ENCODE measurements at places on chromosomes 2 and 18.

- no peak for DNase-seq
Observed at GRCh38 chr18:6370410-6370809, 44.3 kb downstream of the L3MBTL4 start.

DNA sequence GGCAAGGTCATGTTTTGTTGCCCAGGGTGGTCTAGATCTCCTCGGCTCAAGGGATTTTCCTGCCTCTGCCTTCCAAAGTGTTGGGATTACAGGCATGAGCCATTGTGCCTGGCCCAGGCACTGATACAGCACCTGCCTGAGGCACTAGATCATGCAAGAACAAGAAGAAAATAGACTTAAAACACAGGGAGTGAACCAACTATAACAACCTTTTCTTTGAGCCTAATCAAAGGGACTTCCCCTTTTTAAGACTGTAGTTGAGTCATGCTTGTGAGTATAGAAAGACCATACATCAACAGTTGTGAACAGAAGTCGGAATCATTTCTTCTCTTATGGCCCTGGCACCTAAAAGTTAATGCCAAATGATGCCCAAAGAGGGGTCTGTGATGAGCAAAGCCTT lies 47.9 kb upstream of the MAPRE2 start:
- no peak for DNase-seq

DNA sequence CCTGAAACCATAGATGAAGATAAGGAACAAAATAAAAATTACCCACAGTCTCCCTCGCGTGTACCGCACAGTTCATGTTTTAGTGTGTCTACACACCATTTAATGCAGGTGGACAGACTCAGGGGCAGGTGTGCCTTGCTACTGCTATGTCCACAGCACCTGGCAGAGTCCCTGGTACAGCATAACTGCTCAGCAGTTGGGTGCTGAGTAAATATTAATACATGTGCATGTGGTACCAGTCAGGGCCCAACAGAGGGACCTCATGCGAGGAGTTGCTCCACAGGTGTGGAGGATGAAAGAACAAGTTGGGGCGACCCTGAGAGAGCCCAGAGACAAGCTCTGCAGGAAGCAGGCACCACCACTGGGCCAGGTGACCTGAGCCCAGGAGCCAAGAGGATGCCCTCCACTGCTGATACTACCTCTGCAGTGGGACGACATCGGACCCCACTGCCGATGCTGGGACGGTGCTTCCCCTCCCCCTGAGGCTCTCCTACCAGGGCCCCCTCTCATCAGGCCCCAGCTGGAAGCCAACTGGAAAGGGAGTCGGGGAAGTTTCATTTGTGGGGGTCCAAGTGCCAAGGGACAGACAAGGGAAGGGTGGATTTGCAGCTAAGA lies 100.8 kb downstream of the NEDD4L start:
- DNase-seq = no peak

DNA sequence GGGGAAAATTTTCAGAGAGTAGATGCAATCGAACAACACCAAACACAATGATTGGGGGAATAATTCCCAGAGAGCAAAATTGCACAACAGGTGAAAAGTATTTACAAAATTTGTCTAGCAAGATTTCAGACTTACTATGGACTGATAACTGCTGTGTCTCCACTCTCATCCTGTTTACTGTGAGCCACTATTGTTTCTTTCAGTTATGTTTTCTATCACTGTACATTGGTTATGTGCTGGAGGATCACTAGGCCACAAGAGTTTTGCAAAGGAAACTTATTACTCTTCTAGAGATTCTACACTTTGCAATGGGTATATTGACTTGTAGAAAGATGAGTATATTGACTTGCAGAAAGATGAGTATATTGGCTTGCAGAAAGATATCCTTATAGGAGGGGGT lies 934.1 kb upstream of the CRIM1 start:
- no peak for DNase-seq

DNA sequence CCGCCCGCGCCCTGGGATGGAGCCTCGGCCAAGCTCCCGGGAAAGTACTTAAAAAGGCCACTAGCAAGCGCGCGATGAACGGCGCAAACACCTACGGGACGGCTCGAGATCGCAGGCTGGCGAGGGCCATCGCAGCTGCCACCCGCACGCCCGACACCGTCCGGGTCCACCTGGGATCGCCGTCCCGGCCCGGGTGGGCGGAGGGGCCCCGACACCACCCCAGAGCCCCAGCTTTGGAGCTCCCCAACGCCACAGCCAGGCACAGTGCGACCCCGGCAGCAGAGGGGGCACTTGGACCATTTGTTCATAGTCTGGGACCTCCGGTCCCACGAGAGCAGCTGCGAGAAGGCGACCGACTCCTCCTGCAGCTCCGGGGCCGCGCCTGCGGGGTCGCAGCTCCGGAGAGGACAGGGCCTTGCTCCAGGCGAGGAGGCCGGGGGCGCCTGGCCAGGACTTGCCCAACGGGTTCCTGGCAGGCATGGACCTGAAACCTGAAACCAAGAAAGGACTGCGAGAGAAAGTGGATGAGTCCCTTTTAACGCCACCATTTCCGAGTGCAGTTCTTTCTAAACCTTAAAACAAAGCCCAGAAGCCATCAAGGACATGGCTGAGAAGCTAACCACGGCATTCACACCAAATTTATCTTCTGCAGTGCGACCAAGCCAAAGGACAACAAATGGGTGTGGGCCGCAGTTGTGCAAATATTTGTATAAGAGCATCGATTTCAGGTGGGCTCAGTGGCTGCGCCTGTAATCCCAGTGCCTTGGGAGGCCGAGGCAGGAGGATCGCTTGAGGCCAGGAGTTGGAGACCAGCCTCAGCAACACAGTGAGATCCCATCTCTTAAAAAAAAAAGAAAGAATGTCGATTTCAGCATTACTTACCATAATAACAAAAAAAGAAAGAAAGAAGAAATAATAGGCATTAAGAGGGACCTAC lies 54.0 kb upstream of the IMP4 start:
- DNase-seq = no peak

DNA sequence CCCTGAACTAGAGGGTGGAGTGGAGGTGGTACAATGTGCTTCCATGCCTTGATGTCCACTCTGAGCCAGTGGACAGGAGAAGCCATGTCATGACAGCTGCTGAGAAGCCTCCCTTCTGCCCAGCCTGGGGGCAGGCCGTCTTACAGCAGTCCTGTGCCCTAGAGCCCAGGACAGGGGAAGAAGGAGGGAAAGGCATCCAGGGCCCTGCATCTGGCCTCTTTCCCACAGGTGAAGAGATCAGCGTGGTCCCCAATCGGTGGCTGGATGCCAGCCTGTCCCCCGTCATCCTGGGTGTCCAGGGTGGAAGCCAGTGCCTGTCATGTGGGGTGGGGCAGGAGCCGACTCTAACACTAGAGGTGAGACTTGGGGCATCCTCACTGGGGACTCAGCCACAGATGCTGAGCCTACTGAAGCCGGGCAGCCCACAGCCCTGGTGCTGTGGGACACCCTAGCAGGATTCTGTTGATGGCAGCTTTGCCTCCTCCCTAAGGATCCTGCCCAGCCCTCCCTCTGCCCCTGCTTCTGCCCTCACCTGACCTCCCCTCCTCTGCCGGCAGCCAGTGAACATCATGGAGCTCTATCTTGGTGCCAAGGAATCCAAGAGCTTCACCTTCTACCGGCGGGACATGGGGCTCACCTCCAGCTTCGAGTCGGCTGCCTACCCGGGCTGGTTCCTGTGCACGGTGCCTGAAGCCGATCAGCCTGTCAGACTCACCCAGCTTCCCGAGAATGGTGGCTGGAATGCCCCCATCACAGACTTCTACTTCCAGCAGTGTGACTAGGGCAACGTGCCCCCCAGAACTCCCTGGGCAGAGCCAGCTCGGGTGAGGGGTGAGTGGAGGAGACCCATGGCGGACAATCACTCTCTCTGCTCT lies 3.1 kb downstream of the IL36RN start:
- DNase-seq = no peak

GRCh38 chr2:61937886-61938285 lies 32.4 kb downstream of the COMMD1 start:
- DNase-seq = no peak

DNA sequence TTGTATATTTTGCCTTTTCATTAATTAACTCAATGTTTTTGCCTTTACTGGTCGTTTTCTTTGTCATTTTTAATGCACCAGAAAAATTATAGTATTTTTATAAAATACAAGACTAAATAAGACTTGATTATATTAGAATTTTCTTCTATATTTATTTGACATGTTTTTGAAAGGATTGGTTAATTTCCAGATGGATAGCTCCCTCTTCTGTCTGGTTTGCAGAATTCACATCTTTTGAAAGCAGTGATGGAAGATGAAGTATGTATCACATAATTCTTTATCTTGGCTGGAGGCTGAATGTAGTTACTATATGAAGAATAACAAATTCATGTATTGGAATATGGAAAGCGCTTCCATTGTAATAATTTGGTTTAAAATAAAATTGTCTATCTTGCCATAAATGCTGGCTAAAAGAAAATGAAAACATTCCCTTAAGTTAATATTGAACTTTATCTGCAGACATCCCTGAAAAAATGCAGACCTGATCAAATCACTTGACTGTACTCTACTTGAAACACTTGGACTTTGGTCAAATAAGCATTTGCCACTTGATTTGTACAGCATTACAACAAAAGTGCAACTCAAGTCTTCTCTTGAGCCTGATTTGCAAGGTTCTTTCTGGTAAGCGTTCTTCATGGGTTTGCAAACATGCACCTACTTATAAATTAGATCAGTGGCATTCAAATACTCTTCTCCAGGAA lies 86.3 kb upstream of the EFEMP1 start:
- DNase-seq = peak; percentile 56

DNA sequence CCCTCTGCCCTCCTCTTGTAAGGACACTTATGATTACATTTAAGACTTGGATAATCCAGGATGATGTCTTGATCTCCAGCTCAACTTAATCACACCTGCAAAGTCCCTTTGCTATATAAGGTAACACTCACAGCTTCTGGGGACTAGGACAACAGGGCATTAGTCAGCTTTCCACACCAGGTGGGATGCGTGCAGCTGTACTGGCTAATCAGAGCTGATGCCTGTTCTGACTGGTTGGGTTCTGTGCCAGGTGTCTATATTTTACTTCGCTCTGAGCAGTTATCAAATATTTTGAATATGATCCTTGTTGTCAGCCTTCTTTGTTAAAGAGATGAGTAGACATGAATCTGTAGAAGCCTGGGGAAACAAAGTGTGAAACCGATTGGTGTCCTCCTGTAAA lies 115.5 kb upstream of the ATP8B1 start:
- DNase-seq = no peak

GRCh38 chr18:63970809-63971205 lies 926 bp downstream of the SERPINB8 start:
- DNase-seq = peak; percentile 69

GRCh38 chr2:218291318-218292047 lies 820 bp downstream of the TMBIM1 start:
- DNase-seq = no peak

DNA sequence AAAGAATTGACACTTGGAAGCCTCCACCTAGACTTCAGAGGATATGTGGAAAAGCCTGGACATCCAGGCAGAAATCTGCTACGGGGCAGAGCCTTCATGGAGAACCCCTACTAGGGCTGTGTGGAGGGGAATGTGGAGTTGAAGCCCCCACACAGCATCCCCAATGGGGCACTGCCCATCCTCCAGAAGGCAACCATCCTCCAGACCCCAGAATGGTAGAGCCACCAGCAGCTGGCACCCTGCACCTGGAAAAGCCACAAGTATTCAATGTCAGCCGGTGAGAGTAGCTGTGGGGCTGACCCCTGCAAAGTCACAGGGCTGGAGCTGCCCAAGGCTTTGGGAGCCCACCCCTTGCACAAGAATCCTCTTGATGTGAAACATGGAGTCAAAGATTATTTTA lies 53.6 kb upstream of the SNTG2 start:
- no peak for DNase-seq

- no peak for DNase-seq
Observed at GRCh38 chr18:4961121-4961909, 235.7 kb downstream of the AKAIN1 start.

- no peak for DNase-seq
Observed at GRCh38 chr2:215532844-215533243, 97.0 kb upstream of the FN1 start.

- peak; percentile 54 for DNase-seq
Observed at GRCh38 chr2:46298272-46298521, 990 bp downstream of the EPAS1 start.

GRCh38 chr2:160890667-160891352 lies 269.4 kb upstream of the TANK start:
- no peak for DNase-seq

- peak; percentile 72 for DNase-seq
Observed at GRCh38 chr2:65430603-65431420, 1.6 kb downstream of the SPRED2 start.

GRCh38 chr2:222903234-222904220 lies 42.7 kb downstream of the ACSL3 start:
- DNase-seq = peak; percentile 73

- DNase-seq = peak; percentile 6
Observed at GRCh38 chr2:142796161-142796560, 81.3 kb upstream of the KYNU start.

DNA sequence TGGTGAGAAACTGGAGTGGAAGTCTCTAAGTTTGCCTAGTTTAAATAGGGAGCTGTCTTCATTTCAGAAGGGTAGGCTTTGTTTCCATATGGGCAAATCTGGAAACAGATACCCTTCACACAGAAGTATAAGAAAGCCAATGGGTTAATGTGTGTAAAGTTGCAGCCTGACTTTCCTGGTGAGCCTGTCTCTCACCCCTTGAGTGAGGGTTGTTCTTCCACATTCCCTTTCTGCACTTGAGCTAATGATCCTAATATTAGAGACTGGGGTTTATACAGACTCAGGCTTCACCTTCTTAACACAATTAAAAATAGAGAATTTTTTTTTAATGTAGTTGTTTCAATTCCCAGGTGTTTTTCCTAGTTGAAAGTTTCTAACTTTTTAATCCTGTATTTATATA lies 108.6 kb upstream of the EML6 start:
- DNase-seq = no peak

DNA sequence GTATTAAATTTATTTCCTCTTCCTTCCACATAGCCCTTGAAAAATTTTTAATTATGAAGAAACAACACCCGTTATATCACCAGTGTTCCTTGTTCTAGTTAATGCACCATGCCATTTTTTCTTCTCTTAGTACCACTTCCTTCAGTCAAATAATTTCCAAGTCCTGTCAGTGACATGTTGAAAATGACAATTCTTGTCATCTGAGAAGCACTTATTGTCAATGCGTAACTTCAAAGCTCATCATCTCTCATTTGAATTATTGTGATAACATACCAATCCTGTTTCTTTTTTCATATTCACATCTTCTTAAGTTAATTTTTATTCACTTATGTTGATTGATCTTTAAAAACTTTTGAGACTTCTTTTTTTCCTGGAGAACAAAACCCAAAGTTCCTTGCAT lies 320.4 kb downstream of the ASXL3 start:
- DNase-seq = no peak

GRCh38 chr2:3692375-3692774 lies 11.0 kb upstream of the DCDC2C start:
- peak; percentile 42 for DNase-seq

DNA sequence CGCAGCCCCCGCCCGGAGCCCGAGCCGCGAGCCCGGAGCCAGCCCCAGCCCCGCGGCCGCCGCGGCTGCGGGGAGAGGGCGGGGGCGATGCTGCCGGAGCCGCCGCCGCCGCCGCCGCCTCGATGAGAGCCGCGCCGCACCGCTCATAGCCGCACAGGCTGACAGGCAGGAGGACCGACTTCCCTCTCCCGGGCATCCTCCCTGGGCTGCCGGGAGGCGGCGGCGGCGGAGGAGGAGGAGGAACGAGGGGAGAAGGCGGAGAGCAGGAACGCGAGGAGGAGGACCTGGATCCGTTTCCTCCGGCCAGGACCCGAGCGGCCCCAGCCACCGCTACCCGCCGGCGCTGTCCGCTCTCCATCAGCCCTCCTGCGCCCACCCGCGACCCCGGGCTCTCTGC lies 370 bp downstream of the KLHL29 start:
- DNase-seq = peak; percentile 73

Data from astrocyte of the hippocampus (primary cell).